ENCODE measurements at places on chromosomes 3 and 15.

GRCh38 chr15:80484333-80484864 lies 80.2 kb downstream of the ARNT2 start:
- no peak for DNase-seq

GRCh38 chr3:47283591-47284364 lies 1.0 kb downstream of the KLHL18 start:
- DNase-seq: peak; percentile 56

- no peak for DNase-seq
Observed at GRCh38 chr3:10930666-10931040, 61.9 kb upstream of the SLC6A1 start.

DNA sequence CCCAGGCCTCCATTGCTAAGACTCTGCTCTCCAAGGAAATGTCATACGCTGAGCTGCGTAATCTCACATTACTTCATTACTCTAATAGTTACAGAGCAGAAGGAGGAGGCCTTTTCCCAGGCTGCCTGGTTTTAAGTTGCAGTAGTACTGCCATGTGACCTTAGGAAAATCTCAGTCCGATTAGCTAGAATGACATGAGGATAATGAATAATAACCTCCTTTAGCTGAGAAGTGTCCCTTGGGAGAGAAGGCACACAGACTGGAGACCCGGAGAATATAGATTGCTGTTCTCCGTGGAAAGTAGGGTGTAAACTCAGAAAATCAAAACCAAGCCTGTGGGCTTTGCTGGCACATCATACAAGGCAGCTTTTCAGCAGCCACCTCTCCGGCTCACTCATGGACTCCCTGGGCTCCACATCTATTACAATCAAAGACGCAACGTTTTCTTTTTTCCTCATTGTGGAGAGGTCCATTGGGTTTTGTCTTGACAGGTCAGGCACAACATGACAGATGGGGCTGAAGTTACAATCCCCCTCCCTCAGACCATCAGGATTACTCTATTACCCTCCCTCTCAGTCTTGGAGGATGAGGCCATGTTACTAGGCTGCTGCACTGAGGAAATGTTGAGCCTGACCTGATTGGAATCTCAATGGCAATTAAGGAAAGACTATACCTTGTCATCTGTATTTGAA lies 134.8 kb upstream of the MB21D2 start:
- DNase-seq: no peak

- DNase-seq: no peak
Observed at GRCh38 chr15:66679061-66679656, 22.9 kb upstream of the SMAD6 start.

GRCh38 chr15:62119227-62119864 lies 45.7 kb downstream of the C2CD4B start:
- peak; percentile 35 for DNase-seq

GRCh38 chr15:74523982-74524381 lies 17.0 kb upstream of the ARID3B start:
- DNase-seq: no peak

- no peak for DNase-seq
Observed at GRCh38 chr15:85956532-85957275, 123.0 kb upstream of the AGBL1 start.

- DNase-seq: peak; percentile 5
Observed at GRCh38 chr3:100893590-100893989, 99.6 kb downstream of the ABI3BP start.

DNA sequence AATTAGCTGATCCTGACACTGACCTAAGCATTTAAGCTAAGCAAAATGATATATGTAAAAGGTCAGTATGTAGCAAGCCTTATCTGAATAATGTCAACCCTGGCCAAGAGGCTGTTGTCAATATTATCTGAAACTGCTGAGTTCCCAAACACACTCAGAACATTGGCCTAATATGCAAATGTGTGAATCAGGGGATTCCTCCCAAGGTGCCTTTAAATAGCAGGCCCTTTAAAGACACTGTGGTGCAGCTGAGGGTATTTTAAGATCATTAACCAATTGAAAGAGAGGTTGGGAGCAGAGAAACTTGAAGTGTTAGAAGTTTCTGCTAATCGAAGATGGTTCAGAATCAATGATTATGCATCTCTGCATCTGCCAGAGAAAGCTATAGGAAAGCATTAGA lies 207.0 kb downstream of the NTRK3 start:
- DNase-seq: peak; percentile 7

- no peak for DNase-seq
Observed at GRCh38 chr3:121970047-121970446, 52.0 kb downstream of the ILDR1 start.

All from GM12865 (cell line).